Fibroblast of villous mesenchyme (primary cell): ENCODE measurements at places on chromosomes 7 and 10. TPM values are rescaled to one million over a fixed set of nuclear protein-coding genes. Genes with fewer than 3 reads are reported as not detected.

DNA sequence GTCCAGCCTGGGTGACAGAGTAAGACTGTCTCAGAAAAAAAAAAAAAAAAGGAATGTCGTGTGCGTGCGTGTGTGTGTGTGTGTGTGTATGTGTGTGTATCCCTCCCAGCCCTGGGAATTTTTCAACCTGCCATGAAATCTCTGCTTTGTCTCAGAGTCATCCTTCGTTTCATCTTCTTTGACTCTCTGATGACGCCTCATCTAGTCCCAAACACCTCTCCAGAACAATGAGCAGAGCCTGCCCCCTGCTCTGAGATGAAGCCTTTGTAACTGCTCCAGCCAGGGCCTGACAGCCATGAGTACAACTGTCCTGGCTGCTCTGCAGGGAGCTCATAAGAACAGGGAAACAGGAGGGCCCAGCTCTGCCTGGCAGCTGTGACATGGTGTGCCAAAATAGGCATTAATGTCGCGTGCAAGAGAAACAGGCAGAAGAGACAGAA, 149.5 kb downstream of the FAM107B start:
- no peak for DNase-seq

PDZD7 gene
- total RNA-seq: 1.7 and 1.9 TPM in 2 replicates

DNA sequence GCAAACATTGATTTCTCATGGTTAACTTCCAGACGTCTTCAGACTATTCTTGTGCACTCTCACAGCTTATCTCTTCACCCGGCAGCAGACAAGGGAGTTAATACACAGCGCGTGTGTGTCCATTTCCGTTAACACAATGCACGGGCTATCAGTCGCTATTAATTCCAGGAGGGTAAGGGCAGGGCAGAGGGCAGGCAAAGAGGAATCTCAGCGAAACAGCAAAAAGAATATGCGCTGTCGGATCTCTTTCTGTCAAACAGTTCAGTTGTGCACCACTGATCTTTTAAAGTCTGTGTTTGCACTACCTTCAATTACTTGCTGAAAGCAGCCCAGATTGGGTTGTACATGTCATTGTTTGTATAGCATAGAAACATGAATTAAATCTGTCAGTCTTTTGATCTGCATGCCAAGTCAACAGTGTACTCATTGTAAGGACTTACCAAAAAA, 41.1 kb upstream of the CABCOCO1 start:
- DNase-seq: peak; percentile 20

DNA sequence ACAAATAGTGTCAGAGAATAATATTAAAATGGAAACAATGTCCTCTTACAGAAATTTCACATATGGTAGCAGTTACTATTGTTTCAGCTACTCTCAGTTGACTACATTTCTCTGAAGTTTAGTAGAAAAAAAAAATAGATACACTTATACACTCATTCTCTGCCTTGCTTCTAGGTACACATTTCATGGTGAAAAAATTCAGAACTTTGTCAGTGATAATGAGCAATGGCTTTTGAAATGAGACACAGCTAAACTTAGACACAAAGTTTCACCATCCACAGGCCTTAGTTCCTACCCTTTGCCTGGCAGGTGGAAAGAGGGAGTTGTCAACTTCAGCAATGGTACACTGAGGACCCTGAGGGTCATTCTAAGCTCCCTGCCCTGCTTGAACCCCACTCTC, 69.2 kb downstream of the CPVL start:
- DNase-seq: no peak
